ENCODE measurements at places on chromosomes 3 and 15.
A peak's percentile ranks its signal among the peaks of the same experiment; 100 is the strongest.

DNA sequence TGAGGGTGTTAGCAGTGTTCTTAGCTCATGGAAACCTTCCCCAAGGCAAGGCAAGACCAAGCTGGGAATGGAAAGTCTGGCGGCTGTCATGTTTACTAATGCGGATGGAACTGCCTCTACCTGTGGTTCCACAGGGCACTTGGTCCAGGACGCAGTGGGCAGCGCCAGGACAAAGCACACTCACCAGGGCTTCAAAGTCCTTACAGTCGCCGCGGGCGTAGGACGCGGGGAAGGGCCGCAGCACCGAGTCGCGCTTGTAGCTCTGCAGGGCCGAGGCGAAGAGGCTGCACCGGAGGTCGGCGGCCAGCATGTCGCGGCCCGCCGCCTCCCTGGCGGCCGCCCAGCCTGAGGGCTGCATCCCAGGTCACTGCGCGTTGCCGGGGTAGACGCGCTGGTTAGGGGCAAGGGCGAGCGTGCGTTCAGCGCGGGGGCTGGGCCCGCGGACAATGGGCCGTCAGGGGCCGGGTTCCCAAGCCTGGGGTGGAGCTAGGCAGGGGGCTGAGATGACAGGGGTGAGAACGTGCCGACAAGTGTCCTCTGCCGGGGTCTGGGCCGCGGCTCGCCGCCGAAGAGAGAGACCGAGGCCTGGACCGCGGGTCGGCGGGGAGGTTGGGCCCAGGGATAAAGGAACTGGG is 497 bp downstream of the PARP16 start:
- peak; percentile 58 for DNase-seq

DNA sequence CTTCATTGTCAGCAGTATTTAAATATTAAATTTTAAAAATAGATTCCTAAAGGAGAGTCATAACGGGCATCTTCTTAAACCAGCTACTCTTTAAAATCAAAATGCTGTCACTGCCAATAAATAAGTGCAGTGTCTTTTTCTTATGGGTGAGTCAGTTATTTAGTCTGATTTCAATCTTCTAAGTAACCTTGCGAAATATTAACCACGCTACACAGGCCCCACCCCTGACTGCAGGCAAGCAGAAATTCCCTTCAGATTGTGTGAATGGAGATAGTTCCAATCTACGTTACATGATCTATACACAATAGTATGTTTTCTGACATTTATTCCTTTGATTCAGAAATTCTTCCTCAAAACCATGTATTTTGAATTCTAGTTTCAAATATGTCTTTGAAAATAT is 141.5 kb downstream of the GADL1 start:
- peak; percentile 60 for DNase-seq

DNA sequence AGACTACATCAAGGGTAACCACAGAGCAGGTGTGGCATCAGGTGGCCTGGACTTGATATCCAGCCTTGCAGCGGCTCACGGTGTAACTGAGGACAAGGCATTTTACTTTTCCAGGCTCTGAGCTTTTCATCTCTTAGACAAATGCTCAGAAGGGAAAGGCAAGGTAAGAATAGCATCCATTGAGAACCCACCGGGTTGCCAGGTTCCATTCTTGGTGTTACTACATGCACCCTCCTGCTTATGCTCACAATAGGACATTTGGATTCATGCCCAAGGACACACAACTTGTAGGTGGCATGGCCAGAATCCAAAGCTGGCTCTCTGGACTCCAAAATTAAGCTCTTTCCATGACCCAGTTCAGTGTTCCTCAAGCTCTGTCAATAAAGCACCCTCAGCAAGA is 85.5 kb downstream of the CCNL1 start:
- DNase-seq = no peak

- DNase-seq = no peak
Observed at GRCh38 chr15:63075984-63076713, 33.6 kb downstream of the TPM1 start.

DNA sequence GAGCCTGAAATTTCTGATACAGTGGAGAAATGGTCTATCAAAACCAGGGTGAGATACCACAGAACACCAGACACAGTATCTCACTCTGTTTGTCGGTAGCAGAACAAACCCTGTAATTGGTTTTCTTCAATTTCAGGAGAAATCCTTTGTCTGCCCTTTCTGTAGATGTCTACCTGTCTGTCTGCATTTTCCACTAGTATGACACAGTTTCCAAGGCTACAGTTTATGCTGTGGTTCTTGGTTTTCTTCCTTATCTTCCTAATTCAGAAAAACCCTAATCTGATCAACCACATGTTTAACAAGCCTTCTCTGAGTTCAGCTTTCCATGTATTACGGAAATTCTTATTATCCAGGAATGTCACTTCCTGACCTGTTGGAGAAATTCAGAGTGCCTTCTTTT is 70.8 kb downstream of the SCN11A start:
- no peak for DNase-seq

GRCh38 chr15:90037961-90038631 is 37.0 kb downstream of the ZNF710 start:
- no peak for DNase-seq

DNA sequence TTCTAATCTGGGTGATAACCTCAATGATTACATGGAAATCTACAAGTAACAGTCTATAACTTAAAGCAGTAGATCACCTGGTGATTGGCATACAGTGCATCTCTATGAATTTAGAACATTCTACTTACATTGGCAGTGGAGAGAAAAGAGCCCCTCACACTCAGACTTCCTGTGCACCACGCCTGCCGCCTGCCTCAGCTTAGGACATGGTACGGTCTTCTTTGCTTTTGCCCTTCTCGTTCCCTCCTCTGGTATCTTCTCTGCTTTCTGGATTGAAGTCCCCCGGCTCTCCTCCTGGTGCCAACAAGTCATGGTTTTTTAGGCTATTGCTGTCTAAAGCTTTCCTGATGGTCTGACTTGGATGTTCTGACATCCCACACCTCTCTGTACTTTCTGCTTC is 7.9 kb upstream of the KCNMB3 start:
- DNase-seq = no peak

DNA sequence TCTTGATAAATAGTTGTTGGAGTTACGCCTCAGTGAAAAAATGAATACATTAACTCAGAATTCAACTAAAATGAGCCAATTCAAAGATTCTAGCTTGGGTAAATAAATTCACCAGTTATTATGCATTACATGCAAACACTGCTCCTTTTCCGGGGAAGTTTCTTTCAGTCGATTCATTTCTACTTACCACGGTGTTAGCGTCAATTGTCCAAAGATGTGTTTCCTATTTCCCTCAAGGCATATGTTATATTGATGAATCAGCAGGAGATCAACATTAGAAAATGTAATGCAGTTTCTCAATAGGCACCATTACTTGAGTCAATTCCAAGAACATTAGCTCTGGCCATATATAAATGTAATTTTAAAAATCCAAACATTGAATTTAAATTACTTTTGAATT is 517.7 kb downstream of the OTOL1 start:
- no peak for DNase-seq

- peak; percentile 99 for DNase-seq
Observed at GRCh38 chr15:85047271-85047948, 65.8 kb downstream of the PDE8A start.

- no peak for DNase-seq
Observed at GRCh38 chr3:127783642-127784160, 38.6 kb downstream of the MGLL start.

- no peak for DNase-seq
Observed at GRCh38 chr15:66131831-66132230, 121.7 kb downstream of the MEGF11 start.

DNA sequence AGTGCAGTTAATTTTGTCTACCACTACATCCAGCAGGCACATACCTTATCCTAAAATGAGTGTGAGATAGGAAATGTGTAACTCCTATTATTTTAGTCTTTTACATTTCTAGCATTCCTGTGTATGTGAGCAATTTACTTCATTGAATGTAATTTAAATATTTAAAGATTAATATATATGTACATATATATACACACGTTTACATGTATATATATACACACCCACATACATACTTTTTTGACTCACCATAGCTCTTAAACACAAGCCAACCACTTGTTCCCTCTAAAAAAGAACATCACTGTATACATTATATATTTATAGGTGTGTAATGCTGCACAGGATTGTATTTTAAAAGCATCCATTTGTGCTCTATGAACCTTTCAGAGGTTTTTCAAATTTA is 425.6 kb upstream of the NECTIN3 start:
- no peak for DNase-seq

- no peak for DNase-seq
Observed at GRCh38 chr3:172098698-172099494, 59.5 kb downstream of the FNDC3B start.

DNA sequence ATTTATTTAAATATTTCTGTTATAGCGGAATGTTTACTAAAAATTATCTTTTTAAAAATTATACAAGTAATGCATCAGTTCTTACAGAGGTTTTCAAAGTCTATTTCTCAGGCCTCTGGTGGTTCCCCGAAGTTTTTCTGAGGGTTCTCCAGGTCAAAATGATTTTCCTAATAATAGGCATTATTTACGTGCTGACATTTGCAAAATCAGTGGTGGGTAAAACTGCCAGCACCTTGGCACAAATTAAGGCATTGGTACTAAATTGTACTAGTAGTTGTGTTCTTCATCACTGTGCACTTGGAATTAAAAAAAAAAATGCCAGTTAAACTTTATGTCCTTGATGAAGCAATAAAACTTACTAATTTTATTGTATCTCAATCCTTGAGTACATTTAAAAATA is 9.5 kb downstream of the PIAS1 start:
- no peak for DNase-seq

DNA sequence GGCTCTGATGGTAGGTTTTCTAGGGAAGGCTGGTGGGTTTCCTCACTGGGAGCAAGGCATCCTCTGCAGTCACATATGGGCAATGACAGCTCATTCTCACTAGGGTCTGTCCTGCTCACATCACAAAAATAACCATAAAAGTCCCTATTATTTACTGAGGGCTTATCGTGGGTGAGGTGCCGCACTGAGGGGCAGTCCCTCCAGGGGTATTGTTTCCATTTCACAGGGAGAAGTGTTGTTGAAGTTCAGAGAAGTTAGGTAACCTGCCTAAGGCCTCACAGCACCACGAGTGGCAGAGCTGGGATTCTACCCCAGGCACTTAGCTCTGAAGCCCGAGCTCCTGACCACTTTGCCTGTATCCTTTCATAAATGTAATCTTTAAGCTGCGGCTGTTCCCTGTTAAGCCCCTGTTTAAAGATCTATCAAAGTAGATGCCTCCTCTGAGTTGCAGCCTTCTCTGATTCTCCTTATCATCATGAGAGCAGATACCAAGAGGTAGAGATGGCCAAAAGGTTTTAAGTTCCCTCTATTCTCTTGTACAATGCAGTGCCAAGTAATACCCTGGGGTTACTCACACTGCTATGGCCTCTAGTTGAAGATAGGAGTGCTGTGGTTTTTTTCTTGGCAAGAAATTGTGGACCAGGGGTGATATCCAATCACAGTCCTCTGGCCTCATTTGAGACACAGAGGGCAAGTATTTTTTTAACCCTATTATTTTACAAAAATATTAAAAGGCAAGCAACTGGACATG is 107.0 kb downstream of the RPLP1 start:
- DNase-seq = no peak

DNA sequence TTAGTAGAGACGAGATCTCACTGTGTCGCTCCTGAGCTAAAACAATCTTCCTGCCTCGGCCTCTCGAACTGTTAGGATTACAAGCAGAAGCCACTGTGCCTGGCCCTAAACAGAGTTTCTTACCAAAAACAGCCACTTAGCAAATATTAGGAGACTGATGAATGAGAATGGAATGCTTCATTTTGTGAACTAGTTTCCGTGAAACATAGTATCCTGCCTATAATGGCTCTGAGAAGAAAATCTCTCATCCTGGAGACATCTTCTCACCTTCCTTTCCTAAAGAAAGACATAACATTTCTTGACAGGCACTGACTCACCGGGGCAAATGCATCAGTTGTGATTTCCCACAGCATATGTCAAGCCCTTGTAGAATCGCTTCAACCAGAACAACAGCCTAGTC is 44.9 kb downstream of the GJD2 start:
- peak; percentile 46 for DNase-seq

DNA sequence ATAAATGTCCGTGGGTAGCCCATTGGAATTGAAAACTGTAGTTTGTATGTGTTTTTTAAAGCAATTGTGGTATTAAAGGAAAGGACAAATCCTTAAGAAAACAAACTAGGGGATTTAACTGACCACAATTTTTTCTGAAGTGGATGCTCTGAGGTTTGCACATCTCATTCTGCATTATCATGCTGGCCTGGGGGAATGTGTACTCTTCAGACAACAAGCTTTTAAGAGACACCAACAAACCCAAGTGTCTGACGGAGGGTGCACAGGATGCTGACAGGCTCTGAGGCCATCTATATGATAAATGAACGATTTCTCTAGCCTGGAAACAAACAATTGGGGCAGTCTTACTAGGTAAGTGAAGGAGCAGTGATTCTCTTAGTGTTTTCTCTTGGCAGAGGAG is 9.1 kb downstream of the LINS1 start:
- DNase-seq = no peak

DNA sequence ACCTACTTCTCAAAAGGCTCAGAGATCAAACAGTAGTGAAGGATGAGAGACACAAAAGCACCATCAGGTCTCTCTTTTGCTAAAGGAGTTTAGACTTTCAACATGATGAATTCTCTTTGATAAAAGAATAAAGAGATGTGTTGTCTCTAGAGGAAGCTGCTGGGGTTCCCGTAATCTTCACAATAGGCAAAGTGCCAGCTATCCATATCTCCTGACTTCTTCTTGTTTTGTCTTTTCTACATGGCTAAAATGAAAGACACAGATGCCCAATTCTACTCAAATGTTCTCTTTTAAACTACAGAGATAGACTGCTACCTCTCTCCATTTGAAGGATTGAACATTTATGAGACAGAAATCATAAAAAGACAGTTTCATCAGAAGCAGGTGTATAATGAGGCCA is 38.4 kb upstream of the TUSC7 start:
- DNase-seq = no peak

DNA sequence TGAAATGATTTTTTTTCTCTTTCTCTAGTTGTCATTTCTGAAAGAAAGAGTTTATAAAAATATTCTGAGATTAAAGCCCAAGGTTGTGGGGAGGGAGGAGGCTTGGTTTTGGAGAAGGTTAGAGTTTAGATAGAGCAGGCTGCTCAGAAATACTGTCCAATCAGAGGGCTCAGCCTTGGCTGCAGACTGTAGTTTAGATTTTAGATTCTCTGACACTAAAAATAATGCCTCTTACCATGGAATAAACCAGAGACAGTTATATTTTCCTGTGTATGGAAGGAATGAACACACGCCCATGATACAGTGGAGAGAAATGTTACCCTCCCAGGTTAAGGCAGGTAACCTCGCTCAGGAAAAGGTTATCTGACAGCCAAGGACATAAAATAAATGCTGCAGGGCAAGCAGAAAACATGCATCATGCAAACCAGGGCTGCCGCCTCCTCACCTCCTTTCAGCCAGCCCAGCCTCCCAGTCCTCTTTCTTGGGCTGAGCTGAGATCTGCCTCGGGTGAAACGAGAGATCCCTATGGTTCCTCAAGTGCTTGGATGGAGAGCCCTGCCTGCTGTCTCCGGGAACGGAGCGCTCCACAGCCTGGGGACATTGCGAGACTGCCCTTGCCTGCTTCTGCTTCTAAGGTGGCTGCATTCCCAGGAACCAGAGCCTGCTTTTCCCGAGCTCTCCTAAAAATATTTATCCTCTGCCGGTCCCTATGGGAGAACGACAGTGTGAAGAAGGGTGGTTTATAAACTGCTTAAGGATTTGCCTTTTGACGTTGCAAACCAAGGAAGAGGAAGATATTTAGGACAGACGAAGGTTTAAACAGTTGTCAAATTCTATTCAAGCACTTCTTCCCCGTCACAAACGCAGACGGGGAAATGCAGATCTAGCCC is 848 bp downstream of the NCEH1 start:
- no peak for DNase-seq

GRCh38 chr3:49276475-49277382 is at the start of gene C3orf62:
Gene C3orf62 (minus strand): TSS chr3:49277232. CDS start chr3:49276872, 360 bp downstream.
- peak; percentile 28 for DNase-seq

- DNase-seq = no peak
Observed at GRCh38 chr3:10354361-10355015, 33.6 kb upstream of the SEC13 start.

Data from A549 (cell line).